Activated CD4-positive, alpha-beta T cell treated with anti-CD3 and anti-CD28 coated beads for 1 hour (primary cell): ENCODE measurements at places on chromosomes 7 and 10.

DNA sequence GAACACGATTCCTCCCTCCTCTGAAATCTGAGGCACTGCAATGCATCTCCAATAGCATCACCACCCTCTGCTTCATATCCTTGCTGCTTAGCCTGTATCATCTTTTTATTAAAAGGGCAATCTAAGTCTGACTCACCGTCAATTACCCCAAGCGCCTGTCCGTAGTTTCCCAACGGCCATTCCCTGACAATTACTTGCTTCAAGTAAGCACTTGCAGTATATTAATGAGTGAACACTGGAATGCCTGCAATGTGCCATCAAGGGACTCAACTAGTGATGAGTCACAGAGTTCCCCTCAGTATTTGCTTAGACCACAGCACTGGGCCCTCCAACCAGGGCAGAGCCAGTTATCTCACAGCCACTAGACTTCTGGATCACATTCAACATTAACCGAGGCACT lies 19.5 kb upstream of the PPP1R3C start:
- DNase-seq = no peak

DNA sequence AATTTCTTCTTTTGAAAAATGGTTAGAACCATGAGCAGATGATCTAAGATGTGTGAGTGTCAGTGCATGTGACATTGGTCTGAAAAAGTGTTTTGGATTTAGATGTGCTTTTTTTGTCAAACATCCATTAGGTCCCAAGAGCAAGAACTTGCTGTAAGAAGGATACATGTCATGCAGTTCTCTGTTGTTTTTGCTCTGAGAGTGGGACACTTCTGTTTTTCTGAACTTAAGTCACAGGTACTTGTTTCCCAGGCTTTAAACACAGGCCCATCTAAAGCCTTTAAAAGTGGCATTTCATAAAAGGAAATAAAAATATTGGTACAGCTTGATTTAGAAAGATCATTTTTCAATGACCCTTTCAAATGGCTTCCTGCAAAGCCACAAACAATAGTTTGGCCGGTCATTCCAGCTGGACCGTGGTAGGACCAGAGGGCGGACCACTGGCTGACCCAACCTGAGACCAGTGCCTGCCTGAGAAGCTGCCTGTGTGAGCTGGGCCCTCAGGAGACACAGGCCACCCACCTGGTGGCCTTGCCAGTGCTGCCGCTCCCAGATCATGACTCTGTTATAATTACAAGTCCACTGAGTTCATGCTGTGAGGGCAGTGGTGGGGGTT lies 92.7 kb downstream of the EEPD1 start:
- no peak for DNase-seq

GRCh38 chr10:43286076-43286805 lies 19.4 kb upstream of the RASGEF1A start:
- no peak for DNase-seq

DNA sequence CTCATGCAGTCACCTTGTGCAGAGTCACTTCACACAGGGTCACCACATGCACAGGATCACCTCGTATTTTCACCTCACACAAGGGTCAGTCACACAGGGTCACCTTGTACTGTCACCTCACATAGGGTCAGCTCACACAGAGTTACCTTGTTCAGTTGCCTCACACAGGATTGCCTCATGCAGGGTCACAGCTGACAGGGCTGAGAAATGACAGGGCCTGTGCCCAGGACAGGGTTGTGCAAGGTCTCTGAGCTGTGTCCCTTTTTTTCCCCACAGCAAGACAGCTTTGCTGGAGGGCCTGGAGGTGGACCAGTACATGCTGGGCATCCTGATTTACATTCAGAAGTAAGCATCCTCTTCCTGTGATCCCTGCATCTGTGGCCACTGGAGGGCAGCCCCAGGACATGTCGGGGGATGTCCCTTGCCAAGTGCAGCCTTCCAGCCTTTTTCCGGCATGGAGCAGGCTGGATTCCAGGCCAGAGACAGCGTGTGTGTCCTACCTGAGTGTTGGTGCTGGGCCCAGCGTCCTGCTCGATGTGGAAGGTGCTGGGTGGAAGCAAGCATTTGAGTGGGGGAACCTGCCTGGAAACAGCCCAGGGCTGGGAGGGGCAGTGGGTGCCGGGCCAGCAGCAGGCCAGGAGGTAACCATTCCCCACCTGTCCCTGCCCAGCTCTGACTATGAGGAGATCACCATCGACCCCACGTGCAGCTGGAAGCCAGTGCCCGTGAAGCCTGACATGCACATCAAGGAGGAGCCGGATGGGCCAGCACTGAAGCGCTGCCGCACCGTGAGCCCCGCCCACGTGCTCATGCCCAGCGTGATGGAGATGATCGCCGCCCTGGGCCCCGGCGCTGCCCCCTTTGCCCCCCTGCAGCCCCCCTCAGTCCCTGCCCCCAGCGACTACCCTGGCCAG lies 16.3 kb downstream of the ZMIZ2 start:
- DNase-seq = no peak

DNA sequence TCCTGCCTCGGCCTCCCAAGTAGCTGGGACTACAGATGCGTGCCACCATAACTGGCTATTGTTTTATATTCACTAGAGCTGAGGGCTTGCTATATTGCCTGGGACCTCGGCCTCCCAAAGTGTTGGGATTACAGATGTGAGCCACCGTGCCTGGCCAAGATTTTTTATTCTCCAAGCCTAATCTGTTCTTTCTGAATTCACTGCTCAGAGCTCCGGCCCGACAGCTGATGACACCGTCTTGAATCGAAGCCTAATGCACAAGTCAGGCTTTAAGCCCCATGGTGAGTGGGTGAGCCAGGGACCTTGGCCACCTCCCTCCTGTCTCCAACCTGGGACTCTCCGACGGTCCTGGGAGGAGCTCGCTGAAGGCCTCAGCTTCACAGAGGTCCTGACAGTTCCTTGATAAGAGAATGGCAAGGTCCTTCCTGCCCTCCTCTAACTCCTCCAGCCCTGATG lies 338.9 kb downstream of the WDR37 start:
- DNase-seq = no peak

GRCh38 chr7:156475666-156476065 lies 164.9 kb upstream of the RNF32 start:
- DNase-seq = no peak

DNA sequence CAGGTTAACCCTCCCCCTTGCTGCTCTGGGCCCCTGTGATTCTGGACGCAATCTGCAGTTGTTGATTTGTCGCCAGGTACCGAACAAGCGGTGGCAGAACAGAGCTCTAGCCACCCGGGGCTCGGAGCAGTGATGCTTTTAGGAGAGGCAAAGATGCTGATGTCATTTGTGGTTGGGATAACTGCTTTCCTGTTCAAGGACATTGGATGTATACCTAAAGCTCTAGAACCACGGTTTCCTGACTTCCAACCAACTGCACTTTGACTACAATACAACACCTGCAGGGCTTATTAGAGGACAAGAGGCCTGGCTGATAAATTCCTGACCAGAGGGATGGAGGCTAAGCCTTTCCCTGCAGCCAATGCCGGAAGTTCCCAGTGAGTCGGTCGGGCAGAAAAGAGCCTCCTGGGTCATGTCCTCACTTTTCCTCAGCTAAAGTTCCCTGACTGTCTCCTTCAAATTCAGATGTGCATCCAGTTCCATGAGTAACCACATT lies 6.5 kb upstream of the RBM20 start:
- no peak for DNase-seq

DNA sequence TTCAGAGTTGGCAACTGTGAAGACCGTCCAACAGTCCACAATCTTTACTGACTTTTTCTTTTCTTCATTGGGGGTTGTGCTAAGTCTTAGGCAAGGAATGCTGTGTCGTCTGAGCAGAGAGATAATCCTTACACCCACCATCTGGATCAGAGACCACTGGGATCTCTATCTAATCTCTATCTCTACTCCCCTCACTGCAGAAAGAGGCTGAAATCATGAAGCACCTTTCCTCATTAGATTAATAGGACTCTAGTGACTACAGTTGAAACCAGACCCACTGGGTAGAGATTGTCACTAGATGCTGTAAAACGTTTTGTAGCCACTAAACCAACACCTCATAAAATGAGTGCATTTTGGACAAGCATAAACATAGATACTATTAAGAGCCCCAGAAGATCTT lies 387.4 kb upstream of the CELF2 start:
- DNase-seq = no peak

- no peak for DNase-seq
Observed at GRCh38 chr10:27537787-27538186, 33.7 kb downstream of the RAB18 start.

DNA sequence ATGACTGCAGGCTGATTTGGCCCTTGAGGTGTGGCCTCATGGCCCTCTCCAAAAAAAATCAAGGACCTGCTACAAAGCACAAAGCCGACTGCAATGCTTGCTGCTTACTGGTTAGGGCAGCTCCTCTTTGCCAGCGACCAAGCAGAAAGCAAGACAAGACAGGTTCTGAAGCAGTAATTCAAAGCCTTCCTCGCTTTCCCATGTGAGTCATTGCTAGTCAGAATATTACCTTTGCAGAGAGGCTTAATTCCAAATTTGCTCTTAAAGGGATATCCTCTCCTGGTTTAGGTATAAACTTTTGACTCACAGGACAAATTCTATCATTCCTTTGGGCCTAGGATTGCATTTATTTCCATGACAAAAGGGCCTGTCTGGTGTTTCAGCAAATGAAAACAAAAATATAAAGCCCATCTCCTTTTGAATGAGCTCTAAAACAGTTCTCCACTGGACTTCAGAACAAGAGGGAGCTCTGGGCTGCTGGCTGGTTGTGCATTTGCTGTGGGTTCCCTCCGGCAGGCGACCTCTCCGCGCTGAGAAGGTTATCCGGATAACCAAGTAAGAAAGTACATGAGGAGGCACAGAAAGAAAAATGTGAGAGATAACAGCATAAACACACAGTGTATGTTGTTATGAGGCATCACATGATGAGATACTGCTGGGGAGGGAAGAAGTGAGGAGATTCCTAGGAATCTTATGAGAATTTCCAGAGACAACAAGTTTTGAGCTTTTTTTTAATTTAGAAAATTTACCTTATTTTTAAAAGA lies 90.8 kb downstream of the EGFR start:
- no peak for DNase-seq

GRCh38 chr7:99320371-99320770 lies 5.3 kb upstream of the ARPC1A start:
- no peak for DNase-seq

DNA sequence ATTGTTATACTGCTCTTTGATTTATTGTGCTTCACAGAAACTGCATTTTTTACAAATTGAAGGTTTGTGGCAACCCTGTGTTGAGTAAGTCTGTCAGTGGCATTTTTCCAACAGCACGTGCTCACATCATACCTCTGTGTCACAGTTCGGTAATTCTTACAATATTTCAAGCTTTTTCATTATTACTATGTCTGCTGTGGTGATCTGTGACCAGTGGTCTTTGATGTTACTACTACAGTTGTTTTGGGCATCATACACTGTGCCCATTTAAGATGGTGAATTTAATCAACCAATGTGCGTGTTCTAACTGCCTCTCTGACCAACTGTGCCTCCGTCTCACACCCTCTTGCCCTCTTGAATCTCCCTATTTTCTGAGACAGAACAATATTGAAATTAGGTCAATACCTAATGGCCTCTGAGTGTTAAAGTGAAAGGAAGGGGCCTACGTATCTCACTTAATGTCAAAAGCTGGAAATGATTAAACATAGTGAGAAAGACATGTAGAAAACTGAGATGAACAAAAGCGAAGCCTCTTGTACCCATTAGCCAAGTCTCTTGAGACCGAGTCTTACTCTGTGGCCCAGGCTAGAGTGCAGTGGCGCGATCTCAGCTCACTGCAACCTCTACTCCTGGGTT lies 20.2 kb upstream of the ASL start:
- no peak for DNase-seq

DNA sequence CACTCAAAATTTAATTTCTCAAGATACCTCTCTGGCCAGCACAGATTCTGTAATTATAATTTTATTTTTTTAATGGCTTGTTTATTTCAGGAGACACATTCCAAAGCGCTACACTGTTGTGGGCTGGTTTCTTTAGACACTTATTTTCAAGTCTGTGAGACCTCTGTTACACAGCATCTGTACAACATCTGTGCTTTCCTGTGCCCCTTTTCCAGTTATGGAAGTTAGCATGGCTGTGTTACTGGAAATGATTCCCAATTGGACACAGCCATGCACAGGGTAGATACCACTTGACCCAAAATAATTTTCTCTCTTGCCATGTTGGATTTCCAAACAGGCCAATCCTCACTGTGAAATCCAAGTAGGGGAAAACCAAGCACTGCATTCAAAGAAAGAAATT lies 172.3 kb upstream of the ADCY1 start:
- DNase-seq = no peak

GRCh38 chr7:45691155-45691656 lies 117.0 kb downstream of the ADCY1 start:
- DNase-seq = no peak

DNA sequence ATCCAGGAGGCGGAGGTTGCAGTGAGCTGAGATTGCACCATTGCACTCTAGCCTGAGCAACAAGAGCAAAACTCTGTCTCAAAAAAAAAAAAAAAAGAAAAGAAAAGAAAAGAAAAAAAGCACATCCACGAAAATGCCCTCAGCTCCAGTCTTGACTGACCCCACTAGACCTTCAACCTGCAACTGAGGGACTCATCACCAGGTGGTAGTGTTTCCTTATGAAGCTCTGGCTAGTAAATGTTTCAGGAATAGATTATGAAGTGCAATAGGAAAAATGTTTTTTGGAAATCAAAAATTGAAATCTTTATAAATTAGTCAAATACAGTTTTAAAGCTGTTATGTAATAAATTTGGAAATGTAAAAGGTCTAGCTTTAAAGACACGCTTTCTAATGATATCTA lies 22.4 kb downstream of the TLL2 start:
- DNase-seq = no peak

DNA sequence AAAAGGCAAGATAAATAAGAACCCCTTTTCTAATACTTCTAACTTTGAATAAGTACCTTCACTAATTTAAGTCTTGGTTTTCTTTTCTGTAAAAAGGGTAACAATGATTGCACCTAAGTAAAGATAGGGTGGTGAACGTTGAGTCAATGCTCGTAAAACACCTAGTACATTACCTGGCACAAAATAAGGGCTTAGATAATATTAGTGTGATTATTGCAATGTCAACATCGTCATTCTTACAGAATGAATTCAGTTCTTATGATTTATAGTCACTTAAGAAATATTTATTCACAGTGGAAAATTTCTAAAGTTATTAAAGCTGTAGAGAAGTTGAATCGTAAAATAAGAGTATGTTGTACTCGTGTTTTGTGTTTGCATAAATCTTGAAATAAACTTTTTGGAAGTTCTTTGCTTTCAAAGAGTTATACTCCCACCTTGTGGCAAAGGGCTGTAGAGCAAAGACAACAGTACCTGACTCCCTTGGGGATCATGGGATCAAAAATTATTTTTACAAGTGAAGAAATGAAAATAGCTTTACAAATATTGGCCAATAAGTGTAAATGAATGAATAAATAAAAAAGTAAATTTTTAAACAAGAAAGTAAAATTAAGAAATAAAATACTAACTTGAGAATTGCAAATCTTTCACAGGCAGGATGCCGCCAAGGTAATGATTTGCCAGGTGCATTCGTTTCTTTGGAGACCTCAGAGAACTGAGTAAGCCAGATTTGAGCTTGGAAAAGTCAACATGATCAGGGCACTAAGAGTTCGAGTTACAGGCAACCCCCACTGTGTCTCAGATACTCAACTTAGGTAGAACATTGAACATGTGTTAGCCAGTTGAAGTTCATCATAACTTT lies 285.8 kb upstream of the CACNA2D1 start:
- no peak for DNase-seq
